ENCODE measurements at places on chromosomes 5 and 9.

DNA sequence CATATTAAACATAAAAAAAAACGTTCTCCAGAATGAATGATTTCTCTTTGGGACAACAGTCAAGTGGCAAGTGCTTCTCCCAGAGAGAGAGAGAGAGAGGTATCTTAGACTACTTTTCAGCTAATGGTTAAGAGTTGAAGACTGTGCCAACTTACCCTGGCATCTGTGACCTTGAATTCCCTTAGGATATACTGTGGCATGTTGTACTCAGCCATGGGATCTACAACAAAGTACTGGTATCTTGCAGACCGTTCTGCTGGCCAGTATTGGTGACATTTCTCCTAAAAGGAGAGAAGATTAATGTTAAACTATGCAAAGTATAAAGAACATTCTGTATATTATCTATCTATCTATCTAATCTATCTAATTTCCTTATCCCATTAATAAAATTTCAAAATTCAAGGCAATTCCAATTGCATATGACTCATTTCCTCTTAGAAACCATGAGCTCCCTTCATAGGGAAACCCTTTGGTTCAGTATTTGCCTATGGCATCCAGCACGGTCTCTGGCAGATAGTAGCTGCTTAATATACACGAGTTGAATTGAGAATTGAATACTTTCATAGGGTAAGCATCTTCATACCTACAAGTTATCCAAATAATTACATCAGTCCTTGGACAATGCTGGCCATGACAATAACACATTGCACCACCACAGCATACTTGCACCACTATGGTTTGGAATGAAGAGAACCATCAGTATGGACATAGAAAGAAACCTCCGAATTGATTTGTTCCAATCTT, 539.4 kb upstream of the DMAC1 start:
- DNase-seq = no peak

- no peak for DNase-seq
These were observed 74.5 kb downstream of the MRPS27 start for GRCh38 chr5:72245546-72245945.

DNA sequence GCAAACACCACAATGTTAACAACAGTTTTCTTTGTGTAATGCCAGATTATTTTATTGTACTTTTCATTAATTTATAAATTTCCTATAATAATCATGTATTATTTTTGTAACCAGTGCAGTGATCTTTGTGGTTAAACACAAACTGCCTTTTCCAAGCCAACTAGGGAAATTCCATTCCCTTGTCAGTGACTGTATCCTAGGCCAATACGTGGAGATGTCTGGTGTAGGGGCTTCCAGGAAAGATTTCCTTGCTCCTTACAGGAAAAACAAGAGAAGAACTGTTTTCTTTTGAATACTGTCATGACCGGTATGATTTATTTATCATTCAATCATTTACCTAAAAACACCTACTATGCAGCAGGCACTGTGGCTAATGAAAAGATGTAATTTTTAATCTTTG, 31.4 kb downstream of the FANCC start:
- no peak for DNase-seq

GRCh38 chr5:157571357-157571827, 4.2 kb downstream of the ADAM19 start:
- DNase-seq = no peak

- DNase-seq = no peak
These were observed 118.0 kb upstream of the FSTL4 start for GRCh38 chr5:133730346-133730745.

DNA sequence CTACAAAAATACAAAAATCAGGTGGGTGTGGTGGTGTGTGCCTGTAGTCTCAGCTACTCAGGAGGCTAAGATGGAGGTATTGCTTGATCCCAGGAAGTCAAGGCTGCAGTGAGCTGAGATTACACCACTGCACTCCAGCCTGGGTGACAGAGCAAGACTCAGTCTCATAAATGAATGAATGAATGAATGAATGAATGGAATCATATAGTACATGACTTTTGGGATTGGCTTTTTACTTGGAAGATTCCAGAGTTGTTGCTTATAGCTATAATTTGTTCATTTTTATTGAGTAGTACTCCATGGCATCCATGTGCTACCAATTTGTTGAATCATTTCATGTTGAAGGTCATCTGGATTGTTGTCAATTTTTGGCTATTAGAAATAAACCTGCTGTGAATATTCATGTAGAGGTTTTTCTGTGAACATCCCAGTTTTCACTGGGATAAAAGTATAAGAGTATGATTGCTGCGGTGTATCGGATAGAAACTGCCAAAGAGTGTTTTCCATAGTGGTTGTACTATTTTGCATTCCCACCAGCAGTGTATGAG, 19.9 kb downstream of the ERBIN start:
- DNase-seq = no peak

DNA sequence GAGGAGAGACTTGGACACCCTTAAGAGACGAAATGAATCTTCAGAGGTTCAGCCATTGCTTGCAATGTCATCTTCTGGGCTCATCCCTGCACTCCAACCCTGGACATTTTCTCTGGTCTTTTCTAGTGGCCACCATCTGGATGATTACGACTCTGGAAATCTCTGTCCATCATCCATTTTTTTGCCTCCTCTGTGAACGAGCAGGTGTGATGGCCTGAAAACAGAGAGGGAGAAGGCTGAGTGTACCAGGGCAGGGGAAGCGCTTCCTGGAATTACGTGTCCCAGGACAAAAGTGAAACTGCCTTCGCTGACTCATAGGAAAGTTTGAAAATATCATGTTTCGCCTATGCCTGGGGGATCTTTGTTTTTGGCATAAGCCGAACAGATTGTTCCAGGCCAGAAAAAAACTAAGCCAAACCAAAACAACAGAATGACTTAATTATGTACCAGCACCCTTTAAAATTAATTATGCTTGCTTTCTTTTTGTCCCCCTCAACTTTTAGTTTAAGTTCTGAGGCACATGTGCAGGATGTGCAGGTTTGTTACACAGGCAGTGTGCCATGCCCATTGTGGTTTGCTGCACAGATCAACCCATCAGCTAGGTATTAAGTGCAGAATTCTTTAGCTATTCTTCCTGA, 31.9 kb downstream of the ANKRD33B start:
- DNase-seq = peak; percentile 47

DNA sequence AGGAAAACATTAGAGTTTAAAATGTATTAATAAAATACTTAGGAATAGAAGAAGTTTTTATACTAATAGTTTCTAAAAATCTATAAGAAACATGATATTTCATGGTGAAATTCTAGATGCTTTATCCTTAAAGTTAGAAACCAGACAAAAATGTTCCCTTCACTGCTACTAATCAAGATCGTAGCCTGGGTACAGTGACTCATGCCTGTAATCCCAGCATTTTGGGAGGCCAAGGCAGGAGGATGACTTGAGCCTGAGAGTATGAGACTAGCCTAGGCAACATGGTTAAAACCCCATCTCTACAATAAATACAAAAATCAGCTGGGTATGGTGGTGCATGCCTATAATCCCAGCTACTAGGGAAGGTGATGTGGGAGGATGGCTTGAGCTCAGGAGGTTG, 30.4 kb upstream of the KLF9 start:
- no peak for DNase-seq

GRCh38 chr5:110785356-110785755, 46.5 kb downstream of the SLC25A46 start:
- no peak for DNase-seq

- DNase-seq = no peak
These were observed 31.0 kb downstream of the ADAM19 start for GRCh38 chr5:157544623-157544989.

DNA sequence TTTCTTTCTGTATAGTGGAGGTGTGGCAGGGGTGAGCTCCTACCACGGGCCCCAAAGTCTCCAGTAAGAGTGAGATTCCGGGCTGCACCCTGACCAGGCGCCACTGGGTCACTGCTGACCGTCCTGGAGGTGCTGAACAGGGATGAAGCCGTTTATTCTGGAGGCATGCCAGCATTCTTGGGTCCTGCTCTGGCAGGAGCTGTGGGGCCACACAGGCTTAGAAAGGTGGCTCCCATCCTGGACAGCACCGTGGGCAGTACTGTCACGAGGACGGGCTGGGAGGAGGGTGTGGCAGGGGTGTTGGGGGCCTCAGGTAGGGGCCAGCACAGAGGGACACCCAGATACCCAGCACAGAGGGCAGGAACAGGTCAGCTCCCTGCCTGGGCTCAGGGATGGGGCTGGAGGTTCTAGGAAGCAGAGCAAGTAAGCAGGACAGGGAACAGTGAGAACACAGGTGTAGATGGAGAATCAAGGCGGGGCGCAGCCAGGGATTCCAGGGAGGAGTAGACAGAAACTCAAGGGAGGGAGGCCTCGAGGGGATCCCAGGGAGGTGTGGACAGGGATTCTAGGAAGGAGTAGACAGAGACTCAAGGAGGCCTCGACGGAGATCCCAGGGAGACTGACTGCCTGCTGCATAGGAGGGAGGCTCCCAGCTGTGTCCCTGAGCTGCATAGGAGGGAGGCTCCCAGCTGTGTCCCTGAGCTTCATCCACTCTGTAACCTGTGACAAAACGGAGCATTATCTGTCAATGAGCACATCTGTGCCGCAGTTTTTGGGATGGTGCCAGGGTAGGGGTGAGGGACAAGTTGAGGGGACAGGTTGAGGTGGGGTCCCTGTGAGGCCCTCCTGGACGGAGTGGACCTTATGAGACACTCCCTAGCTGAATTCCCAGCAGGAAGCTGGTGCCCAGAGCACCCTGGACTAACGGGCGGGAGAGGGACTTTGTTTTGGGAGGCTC, 1.1 kb upstream of the PLEKHG4B start:
- no peak for DNase-seq

- no peak for DNase-seq
These were observed 43.4 kb downstream of the RETREG1 start for GRCh38 chr5:16573401-16573800.

- no peak for DNase-seq
These were observed 113.9 kb downstream of the C5orf15 start for GRCh38 chr5:133854554-133854953.

Data from activated T-cell treated with anti-CD3 and anti-CD28 coated beads for 24 hours (primary cell).